ENCODE measurements at places on chromosomes 7 and 10.

- DNase-seq: peak; percentile 13
Observed at GRCh38 chr7:102230593-102230992, 56.1 kb upstream of the SH2B2 start.

DNA sequence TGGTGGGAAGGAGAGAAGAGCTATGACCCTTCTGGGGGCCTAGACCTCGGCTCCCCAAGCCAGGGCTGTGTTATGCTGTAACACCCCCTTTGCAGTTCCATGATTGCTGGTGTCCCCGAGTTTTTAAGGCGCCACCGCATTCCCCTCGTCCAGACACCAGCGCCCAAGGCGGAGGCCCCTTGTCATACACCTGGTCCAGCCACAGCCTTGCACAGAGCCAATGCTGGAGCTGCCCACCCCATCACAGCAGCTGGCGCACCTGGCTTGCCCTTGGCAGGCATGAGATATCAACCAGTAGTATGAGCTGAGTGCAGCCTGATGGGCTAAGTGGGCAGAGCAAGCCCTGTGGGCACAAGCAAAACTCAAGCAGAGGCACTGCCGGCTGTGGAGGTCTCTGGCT is 209.4 kb downstream of the SORCS1 start:
- no peak for DNase-seq

GRCh38 chr10:80497187-80498077 is 40.3 kb upstream of the SH2D4B start:
- DNase-seq: peak; percentile 69

- no peak for DNase-seq
Observed at GRCh38 chr10:17735166-17735941, 16.6 kb upstream of the TMEM236 start.

GRCh38 chr7:106289848-106290247 is 5.1 kb upstream of the NAMPT start:
- DNase-seq: no peak

GRCh38 chr10:84248794-84249193 is 3.9 kb downstream of the RGR start:
- no peak for DNase-seq

DNA sequence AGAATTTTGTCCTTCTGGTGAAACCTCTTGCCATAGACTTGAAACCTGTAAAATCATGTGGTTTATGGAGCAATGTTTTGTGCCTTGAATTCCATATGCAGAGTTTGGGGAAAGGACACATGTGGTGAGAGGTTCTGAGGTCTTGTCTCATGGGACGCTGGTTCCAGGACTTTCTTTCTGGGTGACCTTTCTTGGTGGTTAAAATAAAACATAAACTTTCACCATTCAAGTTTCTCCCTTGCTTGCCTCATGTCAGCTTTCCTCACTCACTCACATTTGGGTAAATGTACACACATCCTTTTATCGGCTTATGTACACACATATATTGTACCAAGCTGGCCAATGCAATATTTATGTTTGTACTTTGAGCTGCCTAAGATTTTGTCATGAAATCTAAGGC is 144.9 kb upstream of the CELF2 start:
- no peak for DNase-seq

GRCh38 chr7:101744588-101744987 is 72.8 kb upstream of the CUX1 start:
- DNase-seq: no peak

DNA sequence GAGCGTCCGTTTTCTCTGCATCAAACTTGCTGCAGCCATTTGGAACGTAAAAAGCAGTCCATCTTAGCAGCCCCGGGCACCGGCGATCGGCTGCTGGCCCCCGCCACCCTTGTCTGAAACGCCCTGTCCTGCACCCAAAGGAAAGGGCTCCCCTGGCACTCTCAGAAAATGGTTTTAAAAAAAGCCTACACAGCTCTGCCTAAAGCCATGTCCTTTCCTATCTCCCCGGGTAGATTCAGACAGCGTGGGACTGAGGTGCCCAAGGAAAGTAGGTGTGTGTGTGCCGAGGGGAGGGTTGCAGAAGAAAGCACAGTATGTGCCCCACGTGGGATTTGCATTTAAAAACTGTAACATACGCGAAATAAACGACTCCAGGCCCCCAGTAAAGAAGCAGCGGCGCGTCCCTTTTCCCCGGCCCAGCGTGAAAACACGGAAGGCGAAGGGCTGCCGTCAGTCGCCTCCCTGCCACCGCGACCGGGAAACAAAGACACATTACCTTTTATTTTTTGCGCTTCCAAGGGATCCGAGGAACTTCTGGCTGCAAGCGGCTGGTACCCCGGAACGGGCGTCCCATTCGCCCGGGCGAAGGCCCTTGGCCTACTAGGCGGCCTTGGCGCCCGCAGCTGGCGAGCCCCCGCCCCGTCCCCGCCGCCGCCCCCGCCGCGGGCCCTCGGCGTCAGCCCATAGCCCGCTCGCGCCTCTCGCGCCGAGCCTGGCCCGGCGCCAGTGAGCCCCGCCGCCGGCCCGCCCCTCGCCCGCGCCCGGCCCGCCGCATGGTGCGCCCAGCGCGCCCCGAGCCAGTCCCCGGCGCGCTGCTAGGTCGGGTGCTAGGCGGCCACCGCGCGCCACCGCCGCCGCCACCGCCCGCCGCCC is 304.6 kb downstream of the PRPF18 start:
- no peak for DNase-seq

GRCh38 chr7:145216866-145217265 is 381.0 kb upstream of the TPK1 start:
- no peak for DNase-seq

DNA sequence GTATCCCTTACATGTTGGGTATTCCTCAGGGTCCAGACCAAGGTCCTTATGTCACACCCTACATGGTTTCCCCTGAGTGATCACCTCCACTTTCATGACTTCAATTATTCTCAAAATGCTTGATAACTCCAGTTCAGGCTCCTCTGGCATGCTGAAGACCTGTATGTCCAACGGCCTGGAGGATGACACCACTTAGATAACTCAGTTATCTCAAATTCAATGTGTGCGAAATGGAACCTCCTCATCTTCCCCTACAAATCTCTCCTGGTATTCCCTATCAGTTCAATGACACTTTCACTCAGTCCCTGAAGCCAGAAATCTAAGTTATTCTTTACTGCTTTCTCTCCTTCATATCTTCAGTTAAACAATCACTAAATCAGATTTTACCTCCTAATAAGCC is 8.7 kb upstream of the LUC7L2 start:
- DNase-seq: no peak

DNA sequence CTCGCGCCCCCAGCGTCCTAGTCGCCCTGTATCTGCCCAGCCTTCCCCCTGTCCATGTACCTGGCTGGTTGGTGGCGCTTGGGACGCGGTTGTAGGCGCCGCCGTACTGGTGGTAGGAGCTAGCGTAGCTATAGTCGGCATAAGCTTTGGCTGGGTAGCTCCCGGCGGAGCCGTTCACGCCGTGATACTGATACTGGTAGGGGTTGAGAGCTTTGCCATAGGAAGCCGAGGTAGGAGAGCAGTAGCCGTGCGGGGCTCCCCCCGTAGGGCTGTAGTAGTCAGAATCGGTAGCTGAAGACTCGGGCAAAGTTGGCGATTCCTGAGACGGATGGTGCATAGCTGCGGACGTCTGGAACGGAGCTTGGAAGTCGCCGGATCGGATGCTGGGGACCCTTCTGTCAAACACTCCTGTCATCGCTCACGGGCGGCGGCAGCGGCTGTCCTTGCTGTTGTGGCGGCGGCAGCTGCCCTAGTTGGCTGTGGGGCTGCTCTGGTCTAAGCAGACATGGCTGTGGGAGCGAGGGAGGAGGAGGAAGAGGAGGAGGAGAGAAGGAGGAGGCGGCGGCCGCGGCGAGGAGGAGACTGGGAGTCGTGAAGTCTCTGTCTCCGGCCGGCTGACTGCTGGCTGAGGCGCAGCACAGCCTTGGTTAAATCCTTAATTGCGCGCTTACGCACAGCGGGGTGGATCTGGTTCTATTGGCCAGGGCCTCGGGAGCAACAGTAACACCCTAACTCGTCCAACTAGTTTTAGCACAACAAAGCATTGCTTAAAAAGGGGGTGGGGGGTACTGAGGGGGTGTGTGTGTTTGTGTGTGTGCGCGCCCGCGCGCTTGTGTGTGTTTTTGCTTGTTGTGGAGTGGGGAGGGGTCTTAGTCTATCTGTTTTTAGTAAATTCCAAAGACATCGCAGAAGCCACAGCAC is at the start of gene DLX5:
DLX5 (minus strand) TSS at position 623 of the 921 bp plus-strand sequence; CDS start at position 415, 208 bp downstream.
- DNase-seq: no peak

- DNase-seq: no peak
Observed at GRCh38 chr7:40202851-40203250, 68.0 kb downstream of the SUGCT start.

- peak; percentile 13 for DNase-seq
Observed at GRCh38 chr10:90451283-90451682, 406.6 kb downstream of the HTR7 start.

- DNase-seq: no peak
Observed at GRCh38 chr7:73602721-73603651, 21.3 kb downstream of the MLXIPL start.

- no peak for DNase-seq
Observed at GRCh38 chr7:54546986-54547314, 4.8 kb downstream of the VSTM2A start.

- no peak for DNase-seq
Observed at GRCh38 chr10:130810856-130811255, 500.7 kb downstream of the TCERG1L start.

DNA sequence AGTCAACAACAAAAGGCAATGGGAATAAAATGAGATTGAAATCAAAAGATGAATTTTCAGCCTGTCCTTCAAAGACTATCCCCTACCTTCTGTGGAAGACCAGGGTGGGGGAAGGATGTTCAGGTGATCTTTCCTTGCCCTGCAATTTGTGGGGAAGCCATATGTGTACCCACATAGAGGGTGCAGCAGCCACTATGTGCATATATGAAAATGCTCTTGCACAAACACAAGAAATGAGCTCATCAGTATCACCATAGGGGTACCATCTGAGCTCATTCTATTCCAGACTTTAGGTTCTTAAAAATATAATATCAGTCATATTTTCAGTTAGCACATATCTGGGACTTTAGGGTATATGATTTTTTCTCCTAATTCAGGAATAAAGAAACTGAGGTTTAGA is 17.7 kb downstream of the GIMAP5 start:
- DNase-seq: no peak

DNA sequence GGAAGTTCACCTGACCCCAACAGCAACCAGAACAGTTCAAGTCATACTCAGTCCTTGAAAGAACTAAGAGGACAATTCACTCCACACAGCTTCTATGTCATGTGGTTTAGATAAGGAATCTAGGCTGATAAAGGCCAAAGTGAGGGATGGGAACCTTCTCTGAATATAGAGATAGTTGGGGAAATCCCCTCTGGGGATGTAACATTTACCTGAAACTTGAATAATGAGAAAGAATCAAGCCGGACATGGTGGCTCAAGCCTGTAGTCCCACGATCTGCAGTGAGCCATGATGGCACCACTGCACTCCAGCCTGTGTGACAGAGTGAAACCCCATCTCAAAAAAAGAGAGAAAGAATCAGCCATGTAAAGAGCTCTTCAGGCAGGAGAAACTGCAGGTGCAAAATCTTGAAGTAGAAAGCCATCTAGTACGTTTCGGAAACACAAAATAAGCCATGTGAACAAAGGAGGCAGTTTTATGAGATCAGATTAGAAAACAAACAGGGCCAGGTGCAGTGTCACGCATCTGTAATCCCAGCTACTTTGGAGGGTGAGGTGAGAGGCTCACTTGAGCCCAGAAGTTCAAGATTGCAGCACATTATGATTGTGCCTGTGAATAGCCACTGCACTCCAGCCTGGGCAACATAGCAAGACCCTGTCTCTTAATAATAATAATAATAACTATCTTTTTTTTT is 4.5 kb upstream of the DNMBP start:
- no peak for DNase-seq

GRCh38 chr10:21166557-21167287 is 269.6 kb upstream of the NEBL start:
- DNase-seq: no peak

- DNase-seq: no peak
Observed at GRCh38 chr10:128922619-128923196, 544.3 kb upstream of the MGMT start.

GRCh38 chr10:128927497-128928161 is 539.4 kb upstream of the MGMT start:
- DNase-seq: no peak

GRCh38 chr10:130218936-130219335 is 82.7 kb downstream of the GLRX3 start:
- no peak for DNase-seq

DNA sequence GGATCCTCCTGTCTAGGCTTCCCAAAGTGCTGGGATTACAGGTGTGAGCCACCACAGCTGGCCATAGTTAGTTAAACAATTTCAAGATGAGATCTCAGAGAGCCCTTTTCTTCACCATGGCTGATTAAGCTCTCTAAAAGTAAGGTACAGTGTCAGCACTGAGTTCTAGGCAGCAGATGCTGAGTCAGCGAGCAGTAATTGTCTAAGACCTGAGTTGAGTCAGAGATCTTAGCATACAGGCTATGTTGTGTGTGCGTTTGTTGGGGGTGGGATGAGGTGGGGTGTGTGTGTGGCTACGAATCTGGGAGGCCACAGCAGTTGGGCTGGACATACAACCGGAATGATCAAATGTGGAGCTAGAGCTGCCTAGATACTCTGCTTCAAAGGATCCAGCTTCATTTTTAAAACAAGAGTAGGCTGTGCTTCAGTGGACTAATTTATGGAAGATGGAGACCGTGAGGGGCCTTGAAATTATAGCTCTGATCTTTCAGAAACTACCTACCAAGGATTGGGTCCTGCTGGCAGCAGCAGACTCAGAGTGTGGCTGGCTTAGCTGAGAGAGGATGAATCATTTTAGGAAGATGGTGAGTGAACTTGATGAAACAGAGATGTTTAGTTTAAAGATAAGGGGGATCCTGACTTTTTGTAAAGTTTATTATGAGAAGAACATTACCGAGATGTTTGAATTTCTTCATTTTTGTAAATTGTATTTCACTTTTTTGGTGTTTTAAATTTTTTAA is 17.5 kb upstream of the MTPN start:
- DNase-seq: peak; percentile 19

GRCh38 chr10:88659725-88660597 is 4.3 kb upstream of the LIPF start:
- DNase-seq: no peak

- DNase-seq: no peak
Observed at GRCh38 chr10:22580711-22581110, 133.7 kb downstream of the PIP4K2A start.

GRCh38 chr10:126628746-126629145 is 41.7 kb downstream of the C10orf90 start:
- DNase-seq: no peak

- no peak for DNase-seq
Observed at GRCh38 chr10:92830478-92831389, 17.6 kb upstream of the EXOC6 start.

GRCh38 chr10:279655-280054 is 144.4 kb downstream of the ZMYND11 start:
- DNase-seq: no peak

- no peak for DNase-seq
Observed at GRCh38 chr7:50307368-50308032, 3.0 kb downstream of the IKZF1 start.

- DNase-seq: no peak
Observed at GRCh38 chr10:110680273-110681020, 36.3 kb downstream of the RBM20 start.

- no peak for DNase-seq
Observed at GRCh38 chr7:1087952-1088920, at the start of gene GPER1. Gene GPER1 (plus strand): TSS chr7:1088113. CDS start chr7:1091729, 3,616 bp downstream.
